ENCODE measurements at places on chromosomes 13 and 19. TPM values are rescaled to one million over a fixed set of nuclear protein-coding genes. Genes with fewer than 3 reads are reported as not detected.

CACNG7 gene
- 0.18 TPM for total RNA-seq

CGB1 gene
- not detected for total RNA-seq

TEX29 gene
- 0.44 TPM for total RNA-seq

PSG2 gene
- total RNA-seq = not detected

EDNRB gene
- 0.38 TPM for total RNA-seq

GPR42 gene
- 0.16 TPM for total RNA-seq

ZNF135 gene
- 17.3 TPM for total RNA-seq

OR4F17 gene
- total RNA-seq = not detected

ZNF610 gene
- total RNA-seq = 24.8 TPM

DNA sequence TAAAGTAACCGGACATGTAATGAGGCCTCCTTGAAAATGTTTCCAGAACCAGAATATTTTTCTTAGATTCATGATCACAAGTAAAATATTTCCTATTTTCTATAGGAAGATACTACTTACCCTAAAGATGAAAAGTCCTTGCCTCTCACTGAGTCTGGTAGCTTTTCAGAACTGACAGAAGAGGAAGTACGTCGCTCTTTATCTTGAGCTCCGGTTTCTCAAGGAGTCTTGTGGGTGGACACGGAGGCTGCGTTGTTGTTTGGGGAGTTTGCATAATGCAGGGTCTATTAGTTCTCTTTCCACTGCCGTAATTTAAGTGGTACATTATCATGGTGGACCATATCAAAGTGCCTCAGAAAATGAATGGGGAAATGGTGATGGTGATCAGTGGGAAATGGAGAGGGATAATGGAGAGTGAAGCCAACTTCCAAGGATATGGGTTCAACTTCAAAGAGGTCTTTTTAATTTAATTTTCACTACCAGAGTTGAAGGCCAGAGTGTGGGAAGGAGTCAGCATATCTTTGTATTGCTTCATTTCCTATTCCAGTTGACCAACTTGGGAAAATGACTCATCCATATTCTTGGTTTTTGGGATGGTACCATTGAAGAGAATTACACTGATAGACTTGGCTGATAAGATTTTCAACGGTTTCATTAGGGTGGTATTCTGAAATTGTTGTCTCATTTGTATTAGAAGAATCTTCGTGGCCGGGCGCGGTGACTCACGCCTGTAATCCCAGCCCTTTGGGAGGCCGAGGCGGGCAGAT, 23.4 kb downstream of the MBD3L2B start:
- DNase-seq = no peak
- H3K36me3 ChIP-seq = peaks cover 7% of the 10 kb centered on the region

DNA sequence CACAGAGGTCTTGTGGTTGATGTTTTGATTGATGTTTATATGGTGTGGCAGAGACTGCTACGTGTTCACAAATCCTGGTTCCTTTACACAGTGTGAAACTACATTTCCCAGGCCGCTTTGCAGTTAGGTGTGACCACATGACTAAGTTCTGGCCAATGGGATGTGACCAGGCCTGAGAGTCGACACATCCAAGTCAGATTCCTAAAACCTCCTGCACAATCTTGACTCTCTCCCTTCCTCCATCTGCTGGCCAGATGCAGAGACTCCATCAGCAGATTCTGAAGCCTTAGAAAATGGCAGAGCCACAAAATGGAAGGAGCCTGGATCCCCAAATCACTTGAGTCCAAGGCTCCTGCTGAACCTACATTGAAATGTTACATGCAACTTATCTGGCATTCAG, 12.6 kb downstream of the CD37 start:
- H3K27me3 ChIP-seq = no peaks in the 10 kb centered on the region
- H3K36me3 ChIP-seq = peaks cover 50% of the 10 kb centered on the region

DNA sequence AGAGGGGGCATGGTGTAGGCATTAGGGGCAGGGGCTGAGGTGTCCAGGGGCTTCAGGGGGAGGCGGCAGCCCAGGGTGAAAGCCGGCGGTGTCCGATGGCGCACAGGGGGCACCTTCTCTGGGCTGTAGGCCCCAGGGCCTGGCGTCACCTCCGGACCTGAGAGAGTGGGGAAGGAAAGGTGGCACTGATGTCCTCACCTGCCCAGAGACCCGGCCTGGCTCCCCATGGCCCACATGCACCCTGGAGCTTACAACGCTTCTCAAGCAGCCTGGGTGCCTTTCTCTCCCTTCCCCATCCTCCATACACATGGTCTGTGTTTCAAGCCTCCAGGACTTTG, 3.3 kb upstream of the SHC2 start:
- H3K27ac ChIP-seq = no peak overlapping the region
- H3K36me3 ChIP-seq = no peaks in the 10 kb centered on the region
- peaks cover 10% of the 10 kb centered on the region for H3K27me3 ChIP-seq
- no peak for DNase-seq
- peaks cover 3% of the 10 kb centered on the region for H3K4me1 ChIP-seq

- H3K27ac ChIP-seq = peak overlapping the region; percentile 64
- DNase-seq = no peak
- no peak overlapping the region for H3K4me3 ChIP-seq
- no peaks in the 10 kb centered on the region for H3K27me3 ChIP-seq
These were observed 13.1 kb upstream of the OR1M1 start for GRCh38 chr19:9073806-9074205.

DNA sequence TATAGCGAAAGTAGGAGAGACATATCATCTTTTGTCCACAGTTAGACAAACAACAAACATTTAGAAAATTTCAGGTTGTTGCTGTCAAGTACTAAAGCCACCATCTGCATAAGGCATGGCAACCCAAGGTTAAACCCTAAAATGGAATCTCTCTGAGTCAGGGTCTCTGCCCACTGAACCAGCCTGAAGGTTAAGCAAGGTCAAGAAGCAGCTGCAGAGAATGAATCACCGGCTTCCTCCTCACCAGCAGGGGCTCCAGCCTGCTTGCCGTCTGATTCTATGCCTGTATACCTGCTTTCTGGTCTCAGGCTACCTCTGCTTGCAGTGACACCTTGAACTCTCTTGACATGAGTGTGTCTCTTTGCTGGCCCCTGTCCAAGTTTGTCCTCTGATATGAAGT, 726.2 kb upstream of the SGCG start:
- no peak overlapping the region for H3K27ac ChIP-seq
- no peaks in the 10 kb centered on the region for H3K36me3 ChIP-seq
- H3K27me3 ChIP-seq = no peaks in the 10 kb centered on the region
- H3K4me3 ChIP-seq = no peak overlapping the region
- DNase-seq = no peak

DNA sequence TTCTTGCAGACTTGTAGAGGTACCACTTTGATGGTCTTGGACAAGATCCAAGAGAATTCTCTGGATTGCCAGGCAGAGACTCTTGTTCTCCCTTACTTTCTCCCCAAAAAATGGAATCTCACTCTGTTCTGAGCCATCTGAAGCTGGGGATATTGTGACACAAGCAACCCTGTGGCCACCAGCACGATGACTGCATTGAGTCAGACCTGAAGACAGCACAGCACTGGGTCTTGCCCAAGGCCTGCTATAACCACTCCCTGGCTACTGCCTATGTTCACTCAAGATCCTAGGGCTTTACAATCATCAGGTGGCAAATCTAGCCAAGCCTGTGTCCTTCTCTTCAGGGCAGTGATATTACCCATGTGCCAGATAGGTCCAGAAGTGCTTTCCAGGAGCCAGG, 202.5 kb upstream of the SERP2 start:
- peaks cover 8% of the 10 kb centered on the region for H3K4me1 ChIP-seq
- no peak overlapping the region for H3K4me3 ChIP-seq
- DNase-seq = no peak
- H3K36me3 ChIP-seq = no peaks in the 10 kb centered on the region
- H3K27ac ChIP-seq = no peak overlapping the region

GRCh38 chr19:5628919-5629481, 6.1 kb downstream of the SAFB start:
- DNase-seq = no peak
- peaks cover 30% of the 10 kb centered on the region for H3K36me3 ChIP-seq
- H3K4me1 ChIP-seq = peaks cover 32% of the 10 kb centered on the region
- no peaks in the 10 kb centered on the region for H3K27me3 ChIP-seq

GRCh38 chr13:85313761-85314503, 485.3 kb downstream of the SLITRK6 start:
- H3K27ac ChIP-seq = no peak overlapping the region
- no peaks in the 10 kb centered on the region for H3K27me3 ChIP-seq
- no peaks in the 10 kb centered on the region for H3K36me3 ChIP-seq

All from progenitor cell of endocrine pancreas (in vitro differentiated cells).